Skeletal muscle cell (primary cell): ENCODE measurements at places on chromosomes 6 and 20.

DNA sequence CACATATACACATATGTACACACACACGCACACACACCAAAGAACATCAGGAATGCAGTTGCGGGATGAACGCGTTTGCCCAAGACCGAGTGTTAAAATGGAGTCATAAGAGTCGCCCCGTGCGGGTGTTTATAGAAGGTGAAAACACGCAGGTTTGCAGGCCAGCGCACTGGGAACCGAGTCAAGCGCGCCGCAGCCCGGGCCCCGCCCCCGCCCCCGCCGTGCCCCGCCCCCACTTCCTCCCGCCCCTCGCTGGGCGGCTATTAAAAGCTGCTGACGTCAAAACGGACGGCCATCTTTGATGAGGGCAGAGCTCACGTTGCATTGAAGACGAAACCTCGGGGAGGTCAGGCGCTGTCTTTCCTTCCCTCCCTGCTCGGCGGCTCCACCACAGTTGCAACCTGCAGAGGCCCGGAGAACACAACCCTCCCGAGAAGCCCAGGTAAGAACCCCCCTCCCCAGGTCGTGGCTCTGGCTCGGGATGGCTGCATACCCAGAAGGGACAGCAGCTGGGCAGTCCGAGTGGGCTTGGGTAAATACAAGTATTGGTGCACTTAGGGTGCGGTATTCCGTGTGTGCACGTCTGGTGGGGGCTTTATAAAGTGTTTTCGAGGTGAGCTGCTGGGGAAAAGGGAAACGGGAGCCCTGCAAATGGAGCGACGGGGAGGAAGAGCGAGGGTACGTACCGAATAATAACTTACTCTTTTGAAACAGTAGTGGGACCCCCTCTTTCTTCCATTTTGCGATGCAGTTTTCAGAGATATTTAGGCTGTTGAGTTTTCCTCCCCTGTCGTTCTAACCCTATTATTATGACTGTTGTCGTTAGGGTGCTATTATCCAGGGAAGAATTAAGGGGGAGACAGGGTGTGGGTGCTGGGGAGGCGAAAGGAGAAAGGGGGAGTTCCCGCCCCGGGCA lies at the start of gene SNAP25:
Gene SNAP25 (plus strand): TSS at position 295 of the 916 bp plus-strand sequence. CDS start 56,662 bp downstream, outside the sequence.
- peak; percentile 60 for DNase-seq

GRCh38 chr6:104943781-104944180 lies 13.1 kb upstream of the LIN28B start:
- no peak for DNase-seq

DNA sequence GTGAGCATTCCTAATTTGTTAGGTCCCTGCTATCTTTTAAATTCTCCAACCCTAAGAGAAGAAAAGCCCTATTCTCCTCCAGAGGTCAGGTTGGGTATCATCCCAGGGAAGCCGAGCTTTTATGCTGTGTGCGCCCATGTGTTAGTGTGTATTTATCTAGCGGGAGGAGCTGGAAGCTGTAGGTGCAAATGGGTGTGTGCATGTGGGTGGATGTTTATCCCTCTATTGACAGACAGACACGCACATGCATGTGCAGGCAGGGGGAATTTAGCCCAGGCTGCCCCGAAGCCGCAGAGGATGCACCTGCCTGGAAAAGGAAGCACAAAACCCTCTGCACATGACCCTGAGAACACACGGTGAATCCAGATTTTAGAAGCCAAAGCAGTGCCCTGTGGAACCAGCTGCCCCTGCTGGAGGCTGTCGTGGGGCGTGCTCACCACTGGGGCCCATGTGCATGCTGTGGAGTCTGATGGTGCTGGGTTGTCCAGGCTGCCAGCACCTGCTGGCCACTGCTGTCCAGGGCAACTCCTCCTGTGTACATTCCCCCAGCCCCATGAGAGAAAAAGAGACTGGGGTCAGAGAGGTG lies 397.5 kb downstream of the TAF4 start:
- DNase-seq: no peak

DNA sequence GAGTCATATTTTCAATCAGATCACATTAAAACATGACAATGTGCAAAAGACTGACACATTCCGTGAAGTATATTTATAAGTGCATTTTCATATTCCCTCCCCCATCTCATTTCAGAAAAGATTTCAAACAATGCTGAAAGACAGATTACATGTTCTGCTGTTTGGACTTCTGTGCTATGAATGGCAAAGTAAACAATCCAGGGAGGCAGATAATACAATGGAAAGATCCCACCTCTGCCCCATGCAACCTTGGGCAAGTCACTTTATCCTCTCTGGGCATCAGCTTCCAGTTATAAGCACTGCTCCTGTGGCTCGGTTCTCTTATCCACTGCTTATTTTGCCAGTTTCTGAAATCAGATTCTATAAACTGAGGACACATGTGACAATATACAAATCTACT lies 110.2 kb downstream of the RCAN2 start:
- DNase-seq: no peak

DNA sequence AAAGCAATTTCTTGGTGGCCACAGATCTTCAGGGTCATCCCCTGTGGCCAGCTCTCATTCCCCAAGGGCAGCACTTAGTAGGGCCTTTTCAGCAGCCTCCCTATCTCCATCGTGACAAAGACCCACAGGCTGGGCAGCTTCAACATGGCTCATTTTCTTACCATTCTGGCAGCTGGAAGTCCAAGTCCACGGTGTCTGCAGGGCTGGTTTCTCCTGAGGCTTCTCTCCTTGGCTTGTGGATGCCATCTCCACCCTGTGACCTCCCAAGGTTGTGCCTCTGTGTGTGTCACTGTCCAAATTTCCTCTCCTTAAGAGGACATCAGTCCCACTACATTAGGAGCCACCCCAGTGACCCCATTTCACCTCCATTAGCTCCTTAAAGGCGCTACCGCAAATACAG lies 161.7 kb downstream of the CDH4 start:
- no peak for DNase-seq

DNA sequence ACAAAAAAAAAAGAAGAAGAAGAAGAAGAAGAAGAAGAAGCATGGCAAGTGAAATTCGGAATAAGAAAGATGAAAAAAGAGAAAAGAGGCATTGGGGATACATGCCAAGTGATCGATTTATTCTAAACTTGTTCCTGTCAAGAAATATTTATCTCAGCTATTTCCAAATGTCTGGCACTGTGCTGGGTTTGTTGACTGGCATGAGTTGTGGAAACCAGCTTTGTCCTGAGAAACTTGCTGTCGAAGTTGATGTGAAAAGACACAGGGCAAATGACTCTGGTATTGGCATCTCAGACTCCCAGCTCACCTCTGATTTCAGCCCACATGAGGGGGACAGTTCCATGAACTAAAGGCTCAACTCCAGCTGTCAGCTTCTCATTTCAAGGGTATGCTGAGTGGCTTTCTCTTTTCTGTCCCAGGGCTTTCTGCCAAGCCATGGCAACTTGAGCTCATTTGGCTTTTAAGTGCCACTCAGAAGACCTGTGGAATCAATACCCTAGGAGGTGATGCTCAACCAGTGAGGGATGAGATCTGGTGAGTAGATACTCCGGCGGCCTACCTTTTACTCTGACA lies 253.3 kb upstream of the JAG1 start:
- DNase-seq: no peak

DNA sequence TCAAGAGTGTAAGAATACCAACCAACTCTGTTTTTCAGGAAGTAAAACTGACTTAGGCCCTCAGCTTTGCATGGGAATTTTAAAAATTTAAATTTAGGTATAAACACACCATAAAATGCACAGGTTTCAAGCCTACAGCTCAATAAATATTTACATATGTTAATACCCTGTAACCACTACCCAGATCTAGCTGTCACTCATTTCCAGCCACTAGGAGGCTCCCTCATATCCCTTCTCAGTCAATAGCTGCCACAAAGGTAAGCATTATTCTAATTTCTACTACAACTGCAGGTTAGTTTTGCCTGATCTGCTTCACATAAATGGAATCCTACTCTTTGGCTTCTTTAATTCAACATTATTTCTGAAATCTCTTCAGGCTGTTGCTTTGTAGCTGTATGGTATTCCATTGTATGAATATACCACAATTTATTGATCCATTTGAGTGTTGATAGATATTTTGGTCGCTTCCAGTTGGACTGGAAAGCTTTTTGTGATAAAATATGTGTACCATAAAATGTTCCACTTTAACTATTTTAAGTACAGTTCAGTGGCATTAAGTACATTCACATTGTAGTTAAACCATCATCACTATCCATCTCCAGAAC lies 32.5 kb upstream of the MEI4 start:
- DNase-seq: no peak

- peak; percentile 64 for DNase-seq
These were observed at the start of gene CST3 for GRCh38 chr20:23637282-23638221. Gene CST3 (minus strand): TSS chr20:23637955. CDS start chr20:23637862, 93 bp downstream.

- no peak for DNase-seq
These were observed 10.9 kb upstream of the ADGRF4 start for GRCh38 chr6:47687432-47687831.

GRCh38 chr6:79626811-79627210 lies 4.3 kb upstream of the SH3BGRL2 start:
- DNase-seq: no peak

DNA sequence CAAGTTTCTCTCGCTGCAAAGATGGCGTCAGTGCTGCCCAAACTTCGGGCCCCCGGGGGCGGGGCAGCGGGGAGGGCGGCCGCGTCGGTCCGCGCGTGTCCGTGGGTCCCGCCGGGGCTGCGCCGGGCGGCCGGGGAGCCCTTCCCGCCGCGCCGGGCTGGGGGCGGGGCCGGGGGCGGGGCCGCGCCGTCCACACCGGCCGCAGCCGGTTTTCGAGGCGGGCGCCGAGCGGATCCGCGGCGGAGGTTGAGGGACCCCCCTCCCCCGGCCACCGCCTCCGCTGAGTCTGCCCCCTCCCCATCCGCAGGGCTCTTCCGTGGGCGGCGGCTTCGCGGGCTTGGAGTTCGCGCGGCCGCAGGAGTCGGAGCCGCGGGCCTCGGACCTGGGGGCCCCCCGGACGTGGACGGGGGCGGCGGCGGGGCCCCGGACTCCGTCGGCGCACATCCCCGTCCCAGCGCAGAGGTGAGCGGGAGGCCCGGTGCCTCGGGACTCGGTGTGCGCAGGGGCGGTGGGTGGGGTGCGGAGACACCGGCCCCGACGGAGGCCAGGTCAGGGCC lies 572 bp downstream of the SLC2A4RG start:
- no peak for DNase-seq

- no peak for DNase-seq
These were observed 401.2 kb upstream of the AGPAT4 start for GRCh38 chr6:161674930-161675682.

DNA sequence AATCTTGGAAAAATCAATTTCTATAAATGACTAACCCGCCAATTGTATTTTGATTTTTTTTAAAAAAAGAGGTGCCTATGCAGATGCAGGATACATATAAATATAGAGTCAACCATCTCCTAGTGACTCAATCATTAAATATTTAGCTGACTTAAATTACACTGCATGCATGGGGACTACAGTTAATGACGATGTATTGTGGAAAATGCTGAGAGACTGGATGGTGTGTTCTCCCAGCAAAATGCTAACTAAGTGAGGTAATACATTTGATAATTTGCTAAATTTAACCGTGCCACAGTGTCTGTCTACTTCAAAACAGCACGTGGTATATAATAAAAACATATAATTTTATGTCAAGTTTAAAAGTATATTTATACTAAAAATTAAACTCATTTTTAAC lies 341.6 kb downstream of the PRKN start:
- peak; percentile 24 for DNase-seq

GRCh38 chr20:6122873-6123648 lies at the start of gene FERMT1:
Gene FERMT1 (minus strand): TSS chr20:6123030. CDS start chr20:6119554, 3,476 bp downstream.
- no peak for DNase-seq

GRCh38 chr6:158284876-158285655 lies 27.2 kb upstream of the TULP4 start:
- DNase-seq: no peak

DNA sequence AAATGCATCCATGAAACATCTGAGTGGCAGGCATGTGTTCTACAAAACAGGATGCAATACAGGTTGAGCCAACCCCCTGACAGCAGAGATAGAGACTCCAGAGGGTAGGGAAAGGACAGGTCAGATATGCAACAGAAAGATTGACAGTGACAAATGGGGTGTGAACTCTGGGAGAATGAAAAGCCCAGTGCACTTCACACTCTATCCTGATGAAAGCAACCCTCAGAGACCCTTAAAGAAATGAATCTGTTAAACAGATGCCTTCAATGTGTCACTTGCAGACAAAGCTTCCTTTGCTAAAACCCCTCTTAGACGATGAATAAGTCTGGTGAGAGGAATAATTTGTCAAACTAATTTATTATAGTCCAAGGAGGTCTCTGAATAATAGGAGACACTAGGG lies 89.9 kb downstream of the RFPL4B start:
- no peak for DNase-seq

DNA sequence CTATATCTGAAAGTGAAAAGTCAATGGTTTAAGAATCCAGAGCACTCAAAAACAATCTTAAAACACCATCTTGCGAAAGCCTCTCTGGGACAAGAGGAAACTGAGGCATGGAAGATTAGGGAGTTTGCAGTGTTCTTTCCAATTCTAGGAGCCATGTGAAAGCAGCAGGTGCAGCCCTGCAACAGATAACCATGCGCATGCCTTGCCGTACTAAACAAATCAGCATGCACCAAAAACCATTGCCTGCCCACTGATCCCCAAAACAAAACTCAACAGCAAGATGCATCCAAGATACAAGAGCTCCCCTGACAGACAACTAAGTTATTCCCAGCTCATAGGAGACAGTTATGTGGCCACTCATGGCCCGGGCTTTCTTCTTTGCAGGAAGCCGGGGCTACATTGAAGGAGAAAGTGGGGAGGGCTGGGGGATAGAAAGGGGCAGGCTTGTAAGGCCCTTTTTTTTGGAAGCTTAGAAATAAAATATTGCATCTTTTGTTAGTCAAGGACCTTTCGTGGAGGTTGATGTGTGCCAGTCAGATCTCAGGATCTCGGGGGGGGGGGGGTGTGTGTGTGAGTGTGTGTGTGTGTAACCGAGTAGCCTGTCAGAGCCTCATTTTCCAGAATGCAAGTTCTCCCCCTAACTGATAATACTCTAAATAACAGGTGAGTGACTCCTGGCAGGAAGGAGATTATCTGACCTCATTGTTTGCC lies 178.4 kb downstream of the MBOAT1 start:
- no peak for DNase-seq

- no peak for DNase-seq
These were observed 10.2 kb downstream of the SRSF3 start for GRCh38 chr6:36604090-36605060.

DNA sequence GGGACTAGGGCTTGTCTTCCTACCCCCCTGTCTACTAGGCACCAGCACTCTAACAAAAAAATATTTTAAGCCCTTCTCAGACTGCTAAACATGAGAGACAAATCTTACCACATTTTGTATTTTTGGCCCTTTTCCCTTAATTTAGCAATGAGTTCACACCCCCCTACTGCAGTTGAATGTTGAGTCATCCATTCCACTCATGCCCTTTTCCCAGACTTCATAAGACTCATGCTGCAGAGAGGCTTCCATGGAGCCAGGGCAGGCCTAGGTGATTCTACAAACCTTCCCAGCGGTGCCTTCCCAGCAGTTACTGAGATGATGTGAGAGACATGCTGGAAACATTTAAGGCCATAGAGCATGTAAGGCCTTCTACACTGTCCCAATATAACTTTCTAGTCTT lies 53.9 kb downstream of the PXDC1 start:
- peak; percentile 89 for DNase-seq

GRCh38 chr6:7878401-7878964 lies 32.1 kb downstream of the TXNDC5 start:
- DNase-seq: peak; percentile 27
